ENCODE measurements at places on chromosomes 5 and 9.

DNA sequence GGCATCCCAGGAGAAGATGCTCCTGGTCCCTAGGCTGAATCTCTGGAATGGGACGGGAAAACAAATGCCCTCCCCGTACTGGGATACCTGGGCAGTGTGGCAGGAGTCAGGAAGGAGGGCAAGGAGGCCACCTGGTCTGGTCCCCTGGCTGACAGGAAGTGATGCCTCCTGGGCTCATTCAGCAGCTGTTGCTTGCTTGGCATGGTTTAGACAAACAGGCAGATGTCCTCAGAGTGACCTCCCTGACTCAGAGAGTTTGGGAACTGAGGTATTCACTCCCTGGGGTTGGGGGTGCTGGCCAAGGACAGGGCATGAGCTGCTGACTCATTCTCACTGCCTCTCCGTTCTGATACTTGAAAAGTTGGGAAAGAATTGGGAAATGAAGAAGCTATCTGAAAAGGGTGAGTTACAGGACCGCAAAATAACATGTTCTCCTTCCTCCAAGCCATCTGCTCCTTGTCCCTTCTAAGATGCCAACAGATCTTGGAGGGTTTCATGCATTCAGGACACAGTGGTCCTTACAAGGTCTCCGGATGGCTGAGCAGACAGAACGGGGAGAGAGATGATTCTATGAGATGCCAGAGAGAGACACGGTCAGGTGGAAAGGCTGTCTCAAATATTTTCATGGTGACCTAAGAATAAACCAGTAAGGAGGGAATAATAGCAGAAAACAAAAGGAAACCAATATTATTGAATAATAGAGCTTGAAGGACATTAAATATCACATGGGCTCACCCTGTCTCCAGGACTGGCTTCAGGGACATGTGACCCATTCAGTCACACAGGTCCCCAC lies 534.5 kb downstream of the BNC2 start:
- DNase-seq = no peak

GRCh38 chr5:108280960-108281569 lies 100.8 kb downstream of the FBXL17 start:
- no peak for DNase-seq

DNA sequence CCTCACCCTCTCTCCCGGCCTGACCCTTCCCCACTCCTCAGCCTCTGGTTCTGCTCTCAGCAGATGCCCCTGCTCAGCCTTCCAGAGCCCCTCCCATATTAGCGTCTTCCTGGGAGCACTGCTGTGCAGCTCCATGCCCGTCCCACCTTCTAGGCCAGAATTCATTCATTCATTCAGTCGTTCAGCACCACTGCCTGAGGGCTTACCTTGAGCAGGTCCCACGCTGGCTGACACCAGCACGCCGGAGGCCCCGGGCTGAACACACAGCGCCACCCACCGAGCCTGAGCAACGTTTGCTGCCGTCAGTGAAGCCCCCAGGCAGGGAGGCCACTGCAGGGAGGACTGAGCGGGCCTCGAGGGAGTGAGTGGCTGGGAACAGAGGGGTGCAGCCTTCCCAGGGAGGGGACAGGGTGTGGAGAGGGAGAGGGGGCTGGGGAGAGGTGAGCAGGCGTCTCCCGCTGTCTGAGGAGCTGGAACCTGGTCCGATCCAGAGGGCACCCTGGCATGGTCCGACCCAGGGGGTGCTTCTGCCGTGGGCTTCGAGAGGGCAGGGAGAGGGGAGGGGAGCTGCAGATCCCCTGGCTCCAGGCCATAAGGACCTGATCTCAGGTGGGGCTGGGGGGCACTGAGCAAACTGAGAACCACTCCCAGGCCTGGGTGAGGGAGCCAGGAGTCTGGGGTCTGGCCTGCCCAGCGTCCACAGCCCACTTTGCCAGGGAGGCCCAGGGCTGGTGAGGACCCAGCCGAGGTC lies 98.8 kb upstream of the RAPGEF1 start:
- DNase-seq = no peak

- no peak for DNase-seq
Observed at GRCh38 chr9:89695441-89695891, 90.7 kb downstream of the GADD45G start.

- no peak for DNase-seq
Observed at GRCh38 chr5:124440471-124440870, 306.0 kb downstream of the ZNF608 start.

DNA sequence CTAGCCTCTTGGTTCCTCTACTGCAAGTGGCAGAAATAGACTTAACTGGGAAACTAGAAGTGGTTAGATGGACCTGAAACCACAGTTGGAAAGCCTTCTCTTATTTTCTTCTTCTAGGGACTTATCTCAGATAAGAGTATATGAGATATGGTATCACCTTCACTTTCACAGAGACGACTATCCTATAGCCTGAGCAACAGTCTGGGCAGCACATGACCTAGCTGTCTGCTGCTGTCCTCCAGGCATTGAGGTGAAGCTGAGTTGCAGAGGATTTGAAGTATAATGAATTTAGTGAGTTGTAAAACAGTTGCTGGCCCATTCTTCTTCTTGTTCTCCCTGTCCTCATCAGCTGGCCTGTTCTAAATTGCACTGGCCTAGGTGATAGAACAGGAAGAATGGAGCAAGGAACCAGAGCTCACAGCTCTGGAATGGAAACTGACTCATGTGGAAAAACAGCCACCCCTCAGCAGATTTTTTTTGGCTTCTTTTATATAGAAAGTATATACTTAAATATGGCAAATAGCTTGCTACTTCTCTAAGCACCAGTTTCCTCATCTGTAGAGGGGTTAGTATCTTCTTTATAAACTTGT lies 27.8 kb downstream of the RECK start:
- DNase-seq = no peak

GRCh38 chr9:99748266-99748665 lies 73.4 kb upstream of the NR4A3 start:
- no peak for DNase-seq

DNA sequence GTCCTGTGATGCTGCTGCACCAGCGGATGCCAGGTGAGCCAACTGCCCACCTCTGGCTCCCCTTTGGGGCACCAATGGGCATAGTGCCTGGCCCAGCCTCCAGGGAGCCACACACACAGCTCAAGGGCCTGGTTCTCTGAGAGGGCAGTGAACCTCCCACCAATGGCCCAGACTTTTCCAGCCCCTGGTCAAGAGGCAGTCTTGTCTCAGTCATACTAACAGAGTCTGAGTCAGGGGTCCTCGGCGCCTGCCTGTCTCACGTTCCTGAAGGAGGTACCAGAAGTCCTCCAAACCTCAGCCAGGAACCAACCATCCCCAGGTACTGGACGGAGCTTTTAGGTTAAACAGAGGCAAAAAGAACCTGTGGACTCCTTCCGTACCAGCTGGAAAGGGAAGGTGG lies 121.1 kb downstream of the C5orf15 start:
- no peak for DNase-seq
